ENCODE measurements at places on chromosomes 12 and 14.

DNA sequence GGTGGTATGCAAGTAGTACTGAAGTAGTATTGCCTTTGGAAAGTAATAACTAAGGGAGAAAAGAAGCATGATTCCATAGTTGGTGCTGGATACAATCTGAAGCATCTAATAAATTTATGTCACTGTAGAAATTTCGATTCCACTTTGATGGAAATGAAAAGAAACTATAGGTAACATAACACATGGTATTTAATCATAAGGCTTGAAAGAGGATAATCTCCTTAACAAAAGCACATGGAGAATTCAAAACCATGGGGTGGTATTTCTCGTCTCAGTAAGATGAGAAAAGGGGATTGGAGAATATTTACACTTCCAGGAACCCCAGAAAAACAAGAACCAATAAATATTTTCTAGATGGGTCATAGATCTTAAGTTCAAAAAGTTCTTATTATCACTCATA is 72.7 kb downstream of the NDUFA12 start:
- DNase-seq = no peak

DNA sequence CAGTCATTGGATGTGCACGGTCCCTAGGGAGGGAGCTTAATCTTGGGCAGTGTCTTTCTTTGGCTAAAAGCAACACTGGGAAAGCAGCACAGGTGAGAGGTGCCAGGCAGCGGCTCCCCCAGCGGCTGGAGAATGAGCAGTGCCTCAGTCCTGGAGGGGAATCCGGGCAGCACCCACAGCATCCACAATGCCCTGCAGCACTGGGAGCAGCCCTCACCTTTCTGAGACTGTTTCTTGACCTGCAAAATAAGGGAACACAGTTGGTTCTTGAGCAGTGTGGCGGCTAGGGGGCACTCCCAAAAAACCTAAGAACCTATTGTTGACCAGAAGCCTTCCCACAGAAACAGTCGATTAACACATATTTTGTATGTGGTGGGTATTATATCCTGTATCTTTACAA is 75.8 kb downstream of the SINHCAF start:
- DNase-seq = no peak

GRCh38 chr14:60989599-60989998 is 8.6 kb downstream of the SLC38A6 start:
- no peak for DNase-seq

DNA sequence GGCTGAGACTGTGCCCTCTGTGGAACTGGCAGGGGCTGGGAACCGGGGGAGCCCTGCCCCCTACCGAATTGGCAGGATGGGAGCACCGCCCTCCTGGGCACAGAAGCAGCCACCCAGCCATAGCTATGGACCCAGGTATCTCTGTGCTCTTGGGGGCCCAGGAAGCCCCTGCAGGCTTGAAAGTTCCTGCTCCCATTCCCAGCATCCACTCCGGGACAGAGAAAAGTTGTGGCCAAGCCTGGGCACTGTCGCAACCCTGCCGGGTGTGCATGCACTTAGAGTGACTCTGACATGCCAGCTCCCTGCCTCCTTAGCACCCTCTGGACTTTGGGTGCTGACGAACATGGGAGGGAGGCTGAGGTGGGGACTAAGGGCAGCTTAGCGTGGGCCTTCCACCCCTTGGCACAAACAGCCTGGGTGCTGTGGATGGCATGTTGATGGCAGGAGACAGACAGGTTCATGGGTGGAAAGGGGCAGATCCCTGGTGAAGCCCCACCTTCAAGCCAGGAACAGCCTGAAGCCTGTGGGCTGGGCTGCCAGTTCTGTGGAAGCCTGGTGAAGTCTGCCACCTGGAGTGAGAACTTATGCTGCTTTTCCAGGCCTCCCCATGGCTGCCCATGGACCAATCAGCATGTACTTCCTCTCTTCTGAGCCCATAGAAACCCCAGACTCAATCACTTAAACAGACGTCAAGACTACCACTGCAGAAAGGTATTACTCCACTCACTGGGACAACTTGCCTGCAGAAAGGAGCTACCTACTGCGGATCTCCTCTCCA is 279.0 kb downstream of the ATXN7L3B start:
- DNase-seq = no peak

GRCh38 chr14:61042220-61042619 is 61.2 kb downstream of the SLC38A6 start:
- no peak for DNase-seq

Measured in T47D (cell line).